Epithelial cell of prostate (primary cell): ENCODE measurements at places on chromosomes 13 and 19.

- no peak for DNase-seq
These were observed 29.9 kb downstream of the PBX4 start for GRCh38 chr19:19588546-19588945.

DNA sequence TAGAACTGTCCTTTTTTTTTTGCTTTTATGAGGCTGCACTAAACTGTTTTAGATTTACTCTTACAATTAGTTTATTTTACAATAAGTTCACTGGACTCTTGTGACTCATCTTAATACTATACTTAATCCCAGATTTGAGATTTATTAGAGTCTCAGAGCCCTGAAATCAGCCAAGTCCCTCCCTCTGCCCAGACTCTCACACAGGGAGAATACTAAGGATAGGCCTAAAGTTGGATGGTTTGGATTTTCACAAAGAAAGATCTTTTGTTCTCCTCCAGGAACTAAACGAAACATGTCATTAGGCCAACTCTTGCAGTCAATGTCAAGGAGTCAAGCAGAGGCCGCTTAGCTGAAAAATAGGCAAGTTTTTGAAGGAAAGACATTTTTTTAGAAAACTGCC is 42.7 kb upstream of the MIR17HG start:
- DNase-seq = no peak

GRCh38 chr13:92833071-92833470 is 393.5 kb upstream of the GPC6 start:
- no peak for DNase-seq

- DNase-seq = no peak
These were observed 46.5 kb downstream of the UTP14C start for GRCh38 chr13:52070929-52071523.

DNA sequence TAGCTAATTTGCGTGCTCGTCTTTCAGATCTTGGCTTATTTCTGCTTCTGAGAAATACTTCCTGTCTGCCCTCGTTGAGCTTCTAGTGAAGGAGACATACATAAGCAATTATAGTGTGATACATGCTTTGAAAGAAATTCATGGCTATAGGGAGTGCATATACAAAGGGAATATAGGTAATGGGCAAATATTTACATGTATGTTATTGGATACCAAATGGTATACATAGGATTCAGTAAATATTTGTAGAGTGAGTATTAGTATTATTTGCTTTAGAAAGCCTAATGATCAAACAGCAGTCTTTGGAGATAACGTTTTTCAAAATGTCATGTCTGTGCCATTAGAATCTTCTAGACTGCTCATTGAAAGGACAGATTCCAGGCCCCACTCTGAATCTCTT is 5.2 kb downstream of the BRCA2 start:
- no peak for DNase-seq

DNA sequence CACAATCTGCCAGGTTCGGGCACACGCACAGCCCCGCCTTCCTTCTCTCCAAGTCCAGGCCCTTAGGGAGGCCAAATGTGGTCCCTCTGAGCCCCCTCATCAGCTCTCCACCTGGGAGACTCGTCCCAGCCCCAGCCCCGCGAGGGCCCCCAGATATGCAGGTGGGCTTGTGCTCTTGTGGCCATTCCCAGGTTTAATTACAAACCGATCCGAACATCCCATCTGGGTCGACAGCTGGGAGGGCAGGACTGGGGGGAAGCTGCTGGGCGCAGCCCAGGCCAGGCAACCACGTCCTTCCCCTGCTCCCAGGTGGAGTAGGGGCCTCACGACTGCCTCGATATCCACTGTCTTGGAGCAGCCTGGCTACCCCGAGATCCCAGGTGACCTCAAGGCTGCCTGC is 7.5 kb upstream of the C2CD4C start:
- no peak for DNase-seq

DNA sequence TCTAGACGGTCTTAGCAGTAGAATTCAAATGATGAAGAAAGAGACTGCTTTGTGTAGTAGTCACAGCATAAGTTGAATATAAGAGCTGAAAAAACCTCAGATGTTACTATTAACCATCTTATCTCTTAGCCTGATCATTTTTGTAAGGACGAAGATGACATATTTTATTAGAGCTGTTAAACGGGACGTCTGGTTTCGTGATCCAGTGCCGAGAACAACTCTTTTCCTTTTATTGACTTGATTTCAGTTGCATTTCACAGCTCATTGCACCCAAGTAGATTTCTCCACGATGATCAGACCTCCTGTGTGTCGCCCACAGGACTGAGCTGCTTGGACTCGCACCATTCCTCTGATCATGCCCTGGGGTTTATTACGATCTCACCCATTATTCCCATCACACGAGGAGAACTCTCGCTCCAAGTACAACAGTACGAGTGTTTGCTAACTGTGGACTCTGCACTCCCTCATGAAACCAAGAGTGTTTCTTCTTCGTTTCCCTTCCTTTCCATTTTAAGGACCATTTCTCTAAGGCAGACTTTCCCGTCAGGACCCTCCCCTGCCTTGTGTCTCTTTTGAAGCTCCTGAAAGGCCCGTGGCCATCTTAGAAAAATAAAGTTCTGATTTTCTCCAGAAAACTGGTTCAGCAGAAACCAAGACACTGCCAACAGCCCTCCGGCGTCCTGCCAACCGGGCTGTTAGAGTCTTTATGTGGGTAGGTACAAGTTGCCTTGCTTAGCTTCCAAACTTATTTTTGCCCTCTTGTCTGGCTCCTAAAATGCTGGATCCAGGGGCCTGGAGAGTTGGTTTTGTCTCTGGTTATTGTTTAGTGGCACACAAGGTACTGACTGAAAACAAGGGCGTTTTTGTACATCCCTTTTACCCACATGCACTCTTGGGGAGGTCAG is 48.2 kb upstream of the RNF113B start:
- no peak for DNase-seq

DNA sequence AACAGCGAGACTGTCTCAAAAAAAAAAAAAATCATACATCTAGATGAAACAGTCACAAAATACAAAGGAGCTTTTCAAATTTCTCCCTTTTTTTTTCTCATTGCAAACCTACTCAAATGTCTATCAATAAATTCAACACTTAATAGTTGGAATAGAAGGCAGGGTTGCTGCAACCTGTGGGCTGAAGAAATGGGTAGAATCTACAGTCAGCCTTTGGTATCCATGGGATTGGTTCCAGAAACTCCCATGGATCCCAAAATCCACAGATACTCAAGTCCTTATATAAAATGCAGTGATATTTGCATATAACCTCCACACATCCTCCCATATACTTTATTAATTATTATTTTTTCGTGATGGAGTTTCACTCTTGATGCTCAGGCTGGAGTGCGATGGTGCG is 14.7 kb downstream of the FBXO27 start:
- DNase-seq = no peak

- no peak for DNase-seq
These were observed 5.2 kb downstream of the B3GNT8 start for GRCh38 chr19:41421973-41422372.

GRCh38 chr19:13537454-13537853 is 31.2 kb upstream of the CACNA1A start:
- DNase-seq = no peak

GRCh38 chr19:14091081-14091812 is 696 bp upstream of the SAMD1 start:
- no peak for DNase-seq

- no peak for DNase-seq
These were observed 129.4 kb downstream of the PCDH9 start for GRCh38 chr13:67100730-67101129.

DNA sequence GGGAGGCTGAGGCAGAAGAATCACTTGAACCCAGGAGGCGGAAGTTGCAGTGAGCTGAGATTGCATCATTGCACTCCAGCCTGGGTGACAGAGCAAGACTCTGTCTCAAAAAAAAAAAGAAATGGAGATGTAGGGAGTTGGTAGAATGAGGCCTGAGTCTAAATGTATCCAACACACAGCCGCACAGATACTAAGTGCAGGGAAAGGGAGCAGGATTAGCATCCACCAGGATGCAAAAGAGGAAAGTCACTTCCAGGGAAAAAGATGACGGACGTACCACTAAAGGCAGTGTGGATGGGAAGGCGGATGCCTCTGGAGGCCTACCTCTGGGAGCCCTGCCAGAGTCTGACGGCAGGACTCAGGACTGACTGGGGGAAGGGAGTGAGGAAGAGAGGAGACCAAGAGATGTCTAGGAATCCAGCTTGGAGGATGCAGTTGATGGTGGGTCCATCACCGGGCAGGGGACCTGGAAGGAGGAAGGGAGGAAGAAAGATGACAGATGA is 6.8 kb downstream of the FAM98C start:
- DNase-seq = no peak

DNA sequence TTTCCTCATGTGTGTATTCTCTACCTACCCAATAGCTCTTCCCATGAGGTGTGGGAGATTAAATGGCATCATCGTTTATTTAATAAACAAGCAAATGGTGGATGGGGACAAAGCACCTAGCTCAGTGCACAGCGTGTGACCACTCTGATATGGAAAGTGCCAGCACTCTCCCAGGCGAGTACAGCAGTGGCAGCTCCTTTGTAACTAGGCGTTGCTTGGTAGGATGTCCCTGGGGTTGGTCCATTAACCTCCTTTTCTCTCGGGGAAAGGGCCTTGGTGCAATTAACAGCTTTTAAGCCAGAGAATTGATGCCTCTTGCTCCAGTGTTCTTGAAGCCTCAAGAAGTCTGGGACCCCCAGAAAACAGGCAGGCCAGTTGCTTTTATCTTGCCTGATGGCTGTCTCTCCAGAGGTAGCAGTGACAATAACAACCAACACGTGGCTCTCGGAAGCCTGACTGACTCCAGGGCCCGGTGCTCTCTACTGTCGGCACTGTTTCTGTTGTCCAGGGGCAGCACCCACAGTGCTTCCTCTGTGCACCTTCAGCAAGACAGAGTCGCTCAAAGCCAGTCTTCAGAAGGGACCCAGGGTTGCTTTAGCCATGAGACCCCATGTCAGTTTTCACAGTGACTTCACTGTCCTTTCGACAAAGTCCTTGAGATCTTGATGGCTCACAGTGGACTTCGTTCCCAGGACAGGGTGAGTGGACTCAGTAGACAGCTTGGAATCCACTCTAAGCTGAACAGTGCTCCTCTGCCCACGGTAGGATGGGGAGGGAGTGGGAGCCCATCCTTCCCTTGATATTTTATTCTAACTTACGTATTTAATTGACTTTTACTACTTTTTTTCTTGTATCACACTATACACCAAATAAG is 33.9 kb upstream of the NPAS1 start:
- DNase-seq = no peak

- no peak for DNase-seq
These were observed 1.4 kb upstream of the ERFL start for GRCh38 chr19:41929536-41930071.

GRCh38 chr13:33606692-33607091 is 211.3 kb upstream of the RFC3 start:
- no peak for DNase-seq

DNA sequence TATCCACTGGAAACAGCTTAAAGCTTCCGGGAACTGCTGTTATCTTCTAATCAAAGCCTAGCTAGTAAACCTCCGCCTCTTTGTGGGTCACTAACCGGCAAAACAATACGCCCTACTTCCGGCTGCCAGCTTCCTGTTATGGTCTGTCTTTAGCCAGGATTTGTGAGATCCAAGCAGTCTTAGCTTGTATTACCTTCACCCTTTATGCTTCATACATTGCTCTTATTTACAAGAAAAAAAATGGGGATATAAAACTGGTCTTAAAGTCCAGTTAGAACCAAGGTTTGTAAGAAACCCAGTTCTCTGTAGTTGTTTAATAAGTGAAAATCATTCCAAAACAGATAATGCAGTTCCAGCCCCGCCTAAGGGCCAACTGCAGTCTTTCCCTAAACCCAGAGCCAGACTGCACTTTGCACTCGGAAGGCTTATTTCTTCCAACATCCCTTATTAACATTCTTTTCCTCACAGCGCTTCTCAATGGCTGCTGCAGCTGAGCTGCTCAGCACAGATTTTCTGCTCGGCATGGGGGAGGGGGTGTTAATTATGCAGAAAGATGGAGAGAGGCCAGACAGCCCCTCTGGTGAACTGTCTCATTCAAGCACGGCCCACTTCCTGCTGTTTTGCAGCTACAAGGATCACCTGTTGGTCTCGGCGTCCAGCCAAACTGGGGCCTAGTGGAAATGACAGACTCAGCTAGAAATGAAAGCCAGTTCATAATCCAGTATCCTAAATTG is 368.4 kb downstream of the KLF12 start:
- no peak for DNase-seq

DNA sequence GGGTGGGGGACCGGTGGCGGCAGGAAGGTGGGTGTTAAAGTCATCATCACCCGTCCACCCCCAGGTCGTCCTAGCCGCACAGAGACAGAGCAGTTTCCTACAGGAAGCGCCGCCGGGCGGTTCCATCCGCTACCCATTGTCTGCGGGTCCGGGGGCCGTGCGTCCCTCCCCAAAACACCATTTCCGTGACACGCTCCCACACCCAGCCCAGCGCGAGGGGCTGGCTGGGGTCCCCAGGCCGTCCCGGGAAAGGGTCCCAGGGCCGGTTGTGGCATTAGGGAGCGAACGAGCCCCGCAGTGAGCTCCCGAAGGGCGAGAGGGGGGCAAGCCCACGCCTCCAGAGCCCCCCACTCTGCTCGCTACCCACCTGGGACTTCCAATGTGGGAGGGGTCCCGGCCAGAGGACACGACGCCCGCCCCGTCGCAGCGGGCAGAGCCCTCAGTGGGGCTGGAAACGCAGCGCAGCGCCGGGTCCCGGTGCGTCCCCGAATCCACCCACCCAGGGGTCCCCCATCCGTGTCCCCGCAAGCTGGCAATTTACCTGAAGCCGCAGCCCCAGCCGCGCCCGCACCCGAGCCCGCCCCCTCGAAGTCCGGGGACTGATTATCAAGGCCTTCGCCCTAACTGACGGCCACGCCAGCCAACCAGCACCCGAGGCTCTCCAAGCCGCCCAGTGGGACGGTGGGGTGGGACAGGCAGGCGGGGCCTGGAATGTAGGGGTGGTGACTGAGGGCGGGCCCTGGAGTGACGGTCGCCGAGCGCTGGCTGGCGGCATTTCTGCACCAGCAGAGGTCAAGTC is at the start of gene KANK3:
KANK3 (minus strand) TSS at position 579 of the 799 bp plus-strand sequence. CDS start 5,434 bp downstream, outside the sequence.
- peak; percentile 78 for DNase-seq

DNA sequence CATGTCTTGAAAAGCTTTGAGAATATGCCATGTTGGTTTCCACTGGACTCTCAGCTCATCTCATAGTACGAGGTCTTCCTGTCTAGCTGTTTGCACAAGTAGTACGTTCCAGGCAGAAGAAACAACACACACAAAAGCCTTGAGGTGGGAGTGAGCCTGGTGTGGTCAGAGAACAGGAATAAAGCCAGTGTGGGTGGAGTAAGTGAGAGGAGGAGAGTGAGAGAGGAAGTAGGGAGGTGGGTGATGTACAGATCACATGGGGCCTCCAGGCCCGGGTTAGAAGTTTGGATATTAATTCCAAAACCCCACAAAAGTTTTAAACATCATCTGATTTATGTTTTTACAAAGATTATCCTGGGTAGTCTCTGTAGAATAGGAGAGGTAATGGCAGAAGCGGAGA is 230.6 kb downstream of the MTUS2 start:
- no peak for DNase-seq
